ENCODE measurements at places on chromosomes 2 and 18. TPM values are rescaled to one million over a fixed set of nuclear protein-coding genes. Genes with fewer than 3 reads are reported as not detected.

KLHL29 gene
- total RNA-seq = 0.94 TPM

MAP3K20 gene
- 17.4 TPM for total RNA-seq

SERPINB10 gene
- total RNA-seq = not detected

DNAJC5G gene
- total RNA-seq = not detected

HOXD10 gene
- not detected for total RNA-seq

COLEC12 gene
- not detected for total RNA-seq

MAP3K19 gene
- total RNA-seq = not detected

MDH1B gene
- not detected for total RNA-seq

ATP8B1 gene
- total RNA-seq = 25.8 TPM

DSC2 gene
- 4.9 TPM for total RNA-seq

DPYSL5 gene
- total RNA-seq = not detected

OBSL1 gene
- 0.86 TPM for total RNA-seq

SUPT7L gene
- 22.9 TPM for total RNA-seq

MFF gene
- 58.2 TPM for total RNA-seq

HS6ST1 gene
- total RNA-seq = 17.7 TPM

GRB14 gene
- total RNA-seq = 15.9 TPM

TMEM127 gene
- total RNA-seq = 26.2 TPM

RIT2 gene
- not detected for total RNA-seq

SCN9A gene
- 0.38 TPM for total RNA-seq

CFC1 gene
- not detected for total RNA-seq

NIFK gene
- total RNA-seq = 25.9 TPM

MAP2 gene
- 0.08 TPM for total RNA-seq

MOCOS gene
- total RNA-seq = 6.2 TPM

FAM110C gene
- 33.9 TPM for total RNA-seq

GBX2 gene
- total RNA-seq = not detected

C2orf81 gene
- 3.9 TPM for total RNA-seq

IFIH1 gene
- total RNA-seq = 8.7 TPM

FOXD4L1 gene
- total RNA-seq = not detected

MTX2 gene
- 47.7 TPM for total RNA-seq

SLC16A14 gene
- total RNA-seq = 0.23 TPM

ANO7 gene
- total RNA-seq = 4.1 TPM

NGEF gene
- 13.5 TPM for total RNA-seq

ZEB2 gene
- total RNA-seq = not detected

SAP130 gene
- total RNA-seq = 10.5 TPM

MC4R gene
- not detected for total RNA-seq

NT5DC4 gene
- 1.4 TPM for total RNA-seq

Measured in HT-29 (cell line).